ENCODE measurements at places on chromosomes 2 and 18.

DNA sequence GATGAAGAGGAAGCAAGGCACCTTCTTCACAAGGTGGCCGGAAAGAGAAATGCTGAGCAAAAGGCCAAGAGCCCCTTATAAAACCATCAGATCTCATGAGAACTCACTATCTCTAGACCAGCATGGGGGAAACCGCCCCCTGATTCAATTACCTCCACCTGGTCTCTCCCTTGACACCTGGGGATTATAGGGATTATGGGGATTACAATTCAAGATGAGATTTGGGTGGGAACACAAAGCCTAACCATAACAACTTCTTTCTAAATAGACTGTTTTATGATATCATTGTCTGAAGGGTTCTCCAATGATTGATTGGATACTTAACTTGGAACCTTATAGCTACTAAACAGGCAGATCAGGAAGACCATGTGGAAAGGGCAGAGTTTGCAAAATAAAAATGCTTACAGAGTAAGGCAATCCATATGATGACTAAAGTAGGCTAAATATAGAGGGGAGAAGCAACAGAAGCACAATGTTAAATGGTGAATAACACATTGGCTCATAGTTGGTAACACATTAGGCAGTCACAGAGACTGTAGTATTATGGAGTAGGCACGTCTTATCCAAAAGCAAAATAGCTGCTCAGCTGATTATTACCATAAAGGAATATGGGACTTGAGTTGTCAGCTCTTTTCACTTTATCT is 179.0 kb downstream of the BARD1 start:
- no peak for DNase-seq

GRCh38 chr2:172739661-172740266 is 4.1 kb downstream of the RAPGEF4 start:
- DNase-seq = no peak

- no peak for DNase-seq
These were observed 15.1 kb upstream of the DYNC2LI1 start for GRCh38 chr2:43758739-43759138.

GRCh38 chr2:226995625-226996041 is 159.8 kb downstream of the RHBDD1 start:
- no peak for DNase-seq

- DNase-seq = no peak
These were observed 117.7 kb downstream of the MEMO1 start for GRCh38 chr2:31893094-31893493.

- DNase-seq = no peak
These were observed 199.3 kb downstream of the MEMO1 start for GRCh38 chr2:31811482-31811881.

Measured in retinal pigment epithelial cell (primary cell).